ENCODE measurements at places on chromosomes 5 and 9.

DNA sequence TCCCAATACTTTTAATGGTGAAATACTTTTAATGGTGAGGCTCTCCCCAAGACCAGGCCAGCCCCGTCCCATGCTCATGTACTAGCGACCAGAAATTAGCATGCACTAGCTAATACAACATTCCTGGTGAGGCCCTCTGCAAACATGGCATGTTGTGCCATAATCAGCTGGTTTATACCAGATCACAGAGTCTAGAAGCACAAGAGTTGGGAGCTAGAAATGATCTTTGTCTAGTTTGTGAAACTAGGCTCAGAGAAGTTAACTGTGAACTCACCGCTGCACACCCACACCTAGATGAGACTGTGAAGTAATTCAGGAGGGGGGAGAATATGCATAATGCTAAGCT is 37.4 kb downstream of the MTMR12 start:
- DNase-seq = no peak

GRCh38 chr5:56581426-56581825 is 233.9 kb upstream of the MAP3K1 start:
- DNase-seq = no peak

GRCh38 chr5:177591690-177592009 is 353 bp upstream of the TMED9 start:
- DNase-seq = no peak

DNA sequence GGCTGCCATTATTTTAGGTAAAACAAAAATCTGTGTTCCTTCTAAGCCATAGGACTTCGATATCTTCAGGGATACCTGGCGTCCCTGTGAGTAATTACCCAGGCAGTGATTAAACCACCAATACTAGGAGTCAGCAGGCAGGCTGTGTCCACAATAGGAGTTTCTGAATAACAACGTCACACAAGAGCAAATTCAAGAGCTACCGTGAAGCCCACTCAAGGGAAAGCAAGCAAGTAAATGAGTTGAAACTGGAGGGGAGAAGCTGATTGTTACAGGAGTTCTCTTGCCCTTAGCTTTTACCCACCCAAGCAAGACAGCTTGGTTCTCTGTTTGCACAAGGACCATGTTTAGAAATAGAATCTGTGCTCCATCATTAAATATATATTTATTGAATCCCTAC is 50.8 kb downstream of the SEMA5A start:
- DNase-seq = no peak
